Type B pancreatic cell (in vitro differentiated cells): ENCODE measurements at places on chromosomes 5 and 9.

- DNase-seq = no peak
Observed at GRCh38 chr9:75910731-75911130, 20.3 kb downstream of the PCSK5 start.

DNA sequence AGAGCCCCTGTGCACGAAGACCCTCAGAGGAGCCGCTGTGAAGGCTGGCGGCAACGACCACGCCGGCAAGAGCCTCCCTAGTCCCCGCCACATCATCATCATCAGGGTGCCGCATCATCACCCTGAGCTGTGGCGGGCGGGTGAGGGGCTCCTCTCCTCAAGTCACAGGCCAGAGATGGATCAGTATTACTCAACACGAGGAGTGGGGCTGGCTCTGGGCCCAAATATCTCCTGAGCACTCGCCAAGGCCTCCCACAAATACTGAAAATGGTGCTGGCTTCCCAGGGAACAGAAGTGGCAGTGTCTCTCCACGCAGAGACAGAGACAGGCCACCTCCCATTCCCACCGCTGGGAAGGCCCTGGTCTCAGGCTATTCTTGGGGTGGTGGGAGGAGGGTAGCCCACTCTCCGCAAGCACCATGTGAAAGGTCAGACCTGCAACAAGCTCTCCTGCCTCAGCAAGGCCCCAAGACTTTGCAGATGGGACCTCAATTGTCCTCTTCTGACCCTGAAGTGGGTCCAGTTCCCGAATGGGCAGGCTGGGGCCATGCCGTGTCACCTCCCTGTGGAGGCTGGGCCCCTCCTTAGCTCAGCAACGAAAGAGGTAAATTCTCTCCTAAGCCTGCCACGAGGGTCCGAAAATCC, 39.3 kb upstream of the ZNF354A start:
- DNase-seq = no peak

DNA sequence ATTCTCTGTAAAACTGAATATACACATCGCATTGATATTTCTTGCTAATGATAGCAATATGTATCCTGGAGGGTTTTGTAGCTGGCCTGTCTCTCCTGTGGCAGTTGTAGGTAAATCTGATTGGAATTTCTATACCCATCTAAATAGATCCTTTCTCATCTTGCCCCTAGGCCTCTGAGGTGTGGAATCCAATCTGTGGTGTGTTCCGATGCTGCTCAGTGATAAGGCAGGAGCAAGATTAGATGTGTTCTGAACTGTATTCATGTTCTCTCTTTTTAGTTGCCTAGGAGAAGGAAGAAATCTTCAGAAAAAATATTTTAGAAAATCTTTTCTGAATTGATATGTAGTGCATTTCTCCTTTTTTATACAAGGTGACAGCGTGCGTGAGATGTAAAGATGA, 507.5 kb downstream of the NR2F1-AS1 start:
- DNase-seq = no peak

- peak; percentile 89 for DNase-seq
Observed at GRCh38 chr5:2751592-2752021, at the start of gene IRX2. Gene IRX2, minus strand, starts transcription at chr5:2751677. Its CDS starts 264 bp downstream, at chr5:2751413.

GRCh38 chr9:124854161-124854560, 901 bp downstream of the WDR38 start:
- no peak for DNase-seq

DNA sequence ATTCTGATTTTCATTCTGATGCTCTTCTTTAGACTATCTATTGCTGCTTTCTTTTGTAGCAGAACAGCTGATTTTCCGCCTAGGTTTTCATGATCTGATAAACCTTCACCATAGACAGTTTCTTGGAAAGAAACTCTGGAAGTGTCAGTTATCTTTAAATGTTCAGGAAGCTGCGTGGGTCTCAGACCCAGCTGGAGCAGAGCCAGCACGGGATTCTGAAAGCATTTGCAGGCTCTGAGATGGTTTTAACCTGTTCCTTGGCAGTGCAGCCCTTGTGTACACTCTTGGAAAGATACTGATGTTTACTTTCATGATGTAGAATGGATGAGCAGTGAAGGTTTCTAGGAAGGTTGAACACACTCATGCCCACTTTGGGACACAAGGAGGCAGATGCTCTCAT, 178.0 kb upstream of the DMRT1 start:
- DNase-seq = no peak

- DNase-seq = no peak
Observed at GRCh38 chr5:136199408-136199807, 6.4 kb upstream of the SMIM32 start.

DNA sequence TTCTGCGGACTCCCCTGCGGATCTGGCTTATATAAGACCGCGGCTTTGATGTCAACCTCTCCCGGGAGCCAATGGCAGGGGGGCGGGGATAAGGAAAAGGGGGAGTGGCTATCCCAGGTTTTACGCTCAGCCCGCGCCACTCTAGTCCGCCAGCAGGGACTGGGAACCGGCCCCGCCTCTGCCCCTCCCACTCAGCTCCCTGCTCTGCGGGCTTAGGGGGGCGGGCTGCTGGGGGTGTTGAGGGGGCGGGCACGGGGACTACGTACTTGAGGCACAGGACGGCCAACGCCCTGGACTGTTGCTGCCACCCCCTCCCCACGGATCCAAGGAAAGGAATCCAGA, at the start of gene HAND1:
TSS of gene HAND1 (minus strand) at position 4 of the 342 bp plus-strand sequence. CDS start 219 bp downstream, outside the sequence.
- DNase-seq = no peak

- DNase-seq = no peak
Observed at GRCh38 chr9:106622164-106622487, 240.8 kb upstream of the ZNF462 start.

- no peak for DNase-seq
Observed at GRCh38 chr9:18020121-18020745, 441.4 kb downstream of the SH3GL2 start.

GRCh38 chr9:129867136-129868022, 32.1 kb downstream of the USP20 start:
- no peak for DNase-seq

DNA sequence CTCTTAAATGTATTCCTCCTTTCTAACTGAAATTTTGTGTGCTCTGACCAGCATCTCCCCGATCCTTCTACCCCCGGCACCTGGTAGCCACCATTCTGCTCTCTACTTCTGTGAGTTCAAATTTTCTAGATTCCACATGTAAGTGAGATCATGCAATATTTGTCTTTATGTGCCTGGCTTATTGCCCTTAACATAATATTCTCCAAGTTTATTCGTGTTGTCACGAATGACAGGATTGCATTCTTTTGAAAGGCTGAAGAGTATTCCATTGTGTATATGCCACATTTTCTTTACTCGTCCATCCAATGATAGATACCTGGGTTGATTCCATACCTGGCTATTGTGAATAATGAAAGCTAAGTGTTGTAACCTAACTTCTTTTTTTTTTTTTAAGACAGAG, 29.0 kb downstream of the FBXL7 start:
- DNase-seq = no peak

GRCh38 chr5:90550963-90551362, 7.6 kb upstream of the ADGRV1 start:
- no peak for DNase-seq

GRCh38 chr9:87494970-87495471, 2.6 kb upstream of the DAPK1 start:
- no peak for DNase-seq

DNA sequence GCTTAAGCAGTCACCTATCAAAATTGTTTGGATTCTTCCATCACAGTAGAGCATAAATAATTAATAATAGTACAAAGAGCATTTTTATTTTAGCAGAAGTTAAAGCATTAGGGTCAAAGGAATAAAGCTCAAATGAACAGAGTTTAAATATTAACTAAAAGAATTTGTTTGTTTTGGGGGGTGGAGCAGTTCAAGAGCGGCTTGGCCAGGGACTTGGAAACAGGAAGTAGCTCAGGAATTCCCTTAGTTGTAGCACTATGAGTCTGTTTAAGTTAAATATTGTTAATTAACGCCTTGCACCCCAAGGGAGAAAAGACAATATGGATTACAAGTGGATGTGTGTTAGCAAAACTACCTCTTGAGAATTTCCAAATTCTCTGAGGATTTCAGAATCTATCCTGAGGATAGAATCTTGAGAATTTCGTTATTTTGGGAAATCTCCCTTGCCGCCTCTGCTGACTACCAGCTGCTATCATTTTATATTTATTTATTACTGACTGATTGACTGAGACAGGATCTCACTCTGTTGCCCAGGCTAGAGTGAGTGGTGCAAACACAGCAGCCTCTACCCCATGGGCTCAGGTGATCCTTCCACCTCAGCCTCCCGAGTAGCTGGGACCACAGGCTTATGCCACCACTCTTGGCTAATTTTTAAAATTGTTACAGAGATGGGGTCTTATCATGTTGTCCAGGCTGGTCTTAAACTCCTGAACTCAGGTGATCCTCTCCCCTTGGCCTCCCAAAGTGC, 96.7 kb upstream of the CHD1 start:
- DNase-seq = no peak

DNA sequence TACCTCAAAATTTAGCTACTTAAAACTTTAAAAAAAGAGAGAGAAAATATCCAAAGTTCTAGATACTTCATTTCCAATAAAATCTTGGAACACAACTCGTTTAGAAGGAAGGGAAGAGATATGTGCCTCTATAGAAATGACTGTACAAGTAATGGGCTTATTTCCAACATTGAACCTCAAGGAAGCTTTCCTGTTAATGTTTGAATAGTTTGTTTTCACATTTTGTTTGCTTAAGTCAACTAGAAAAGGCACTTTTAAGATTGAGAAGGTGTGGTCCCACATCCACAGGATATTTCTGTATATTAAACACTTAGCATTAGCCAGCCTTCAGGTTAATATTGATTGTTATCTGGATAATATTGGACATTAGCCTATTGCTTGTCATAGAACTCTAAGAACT, 384.7 kb downstream of the PTPRD start:
- DNase-seq = no peak

GRCh38 chr9:130379649-130379970, 65.2 kb upstream of the ASS1 start:
- DNase-seq = no peak

- DNase-seq = no peak
Observed at GRCh38 chr9:133935328-133936005, 56.7 kb downstream of the VAV2 start.

GRCh38 chr5:150655221-150655620, 5.8 kb upstream of the MYOZ3 start:
- no peak for DNase-seq

DNA sequence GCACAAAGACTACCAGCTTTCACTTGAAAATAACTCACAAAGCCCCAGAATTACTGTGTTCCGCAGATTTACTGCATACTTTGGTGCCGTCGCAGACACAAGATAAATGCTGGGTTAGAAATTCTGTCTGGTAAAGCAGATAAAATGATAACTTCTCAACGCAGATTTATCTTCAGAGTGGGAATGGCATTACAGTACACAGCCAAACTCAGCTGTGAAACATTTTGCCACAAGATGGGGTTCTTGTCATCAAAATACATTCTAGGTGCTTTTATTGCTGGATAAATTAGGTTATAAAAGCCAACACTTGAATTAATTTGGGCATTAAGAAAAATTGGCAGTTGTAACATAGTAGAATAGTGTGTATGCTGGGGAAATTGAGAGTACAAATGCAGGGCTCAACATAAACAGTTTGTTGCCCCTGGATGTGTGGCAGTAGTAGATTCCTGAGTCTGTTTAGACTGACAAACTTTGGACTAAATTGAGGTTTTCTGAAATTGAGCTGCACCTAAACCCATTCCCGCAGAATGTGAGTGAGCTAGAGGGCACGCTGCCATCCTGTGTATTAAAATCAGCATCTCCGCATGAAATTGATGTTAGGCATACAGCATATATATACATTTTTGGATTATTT, 61.1 kb downstream of the LMNB1 start:
- no peak for DNase-seq

GRCh38 chr5:95426227-95426626, 35.1 kb downstream of the FAM81B start:
- DNase-seq = no peak

DNA sequence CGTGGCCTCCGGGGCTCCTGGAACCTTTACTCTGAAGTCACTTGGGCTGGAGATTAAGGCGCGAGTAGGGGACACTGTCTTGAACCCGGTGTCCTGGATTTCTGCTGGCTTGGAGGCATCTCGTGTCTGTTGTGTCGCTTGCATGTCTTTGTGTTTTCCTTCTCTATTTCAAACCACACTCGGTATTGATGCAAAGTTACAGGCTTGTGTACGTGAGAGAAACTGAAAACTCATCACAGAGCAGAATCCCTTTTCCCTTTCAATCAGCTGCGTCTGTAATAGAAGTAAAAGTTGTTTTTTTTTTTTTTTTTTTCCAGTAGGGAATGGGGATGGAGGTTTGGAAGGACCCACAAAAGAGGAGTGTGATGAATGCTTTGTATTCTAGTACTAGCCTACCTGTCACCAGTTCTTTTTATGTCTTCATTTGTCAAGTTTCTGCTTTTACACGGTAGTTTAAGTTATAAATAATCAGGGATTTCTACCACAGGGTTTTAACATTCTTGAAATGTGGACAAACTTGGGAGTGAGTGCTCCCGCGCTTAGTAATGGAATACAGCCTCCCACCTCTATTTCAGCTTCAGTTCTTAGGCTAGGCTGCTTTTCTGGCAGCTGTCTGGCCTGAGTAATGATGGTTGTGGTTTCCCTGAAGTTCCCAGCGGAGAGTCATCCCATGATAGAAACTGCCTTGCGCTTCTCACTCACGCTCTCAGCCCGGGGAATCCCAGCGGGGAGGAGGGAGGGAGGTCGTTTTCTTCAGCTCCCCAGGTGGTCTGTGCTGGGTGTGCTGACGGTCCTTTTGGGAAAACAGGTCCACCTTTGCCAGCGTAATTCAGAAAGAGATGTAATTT, 763 bp downstream of the TJP2 start:
- DNase-seq = no peak

DNA sequence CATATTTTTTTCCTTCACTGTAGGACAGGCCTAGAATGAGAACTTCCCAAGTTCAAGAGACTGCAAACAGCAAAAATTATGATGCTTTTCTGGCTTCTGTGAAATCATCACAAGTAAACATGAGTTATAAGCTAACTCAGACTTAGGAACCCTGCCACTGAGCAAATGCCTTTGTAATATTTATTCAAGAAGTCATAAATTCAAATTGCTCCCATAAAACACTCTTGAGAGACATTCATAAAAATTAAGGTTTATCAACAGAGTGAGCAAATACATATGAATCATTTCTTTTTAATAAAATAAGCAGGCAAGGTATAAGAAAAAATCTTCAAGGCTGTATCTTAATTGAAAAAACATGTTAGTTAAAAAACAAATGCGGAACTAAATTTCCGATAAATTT, 124.2 kb downstream of the GNA14 start:
- no peak for DNase-seq

DNA sequence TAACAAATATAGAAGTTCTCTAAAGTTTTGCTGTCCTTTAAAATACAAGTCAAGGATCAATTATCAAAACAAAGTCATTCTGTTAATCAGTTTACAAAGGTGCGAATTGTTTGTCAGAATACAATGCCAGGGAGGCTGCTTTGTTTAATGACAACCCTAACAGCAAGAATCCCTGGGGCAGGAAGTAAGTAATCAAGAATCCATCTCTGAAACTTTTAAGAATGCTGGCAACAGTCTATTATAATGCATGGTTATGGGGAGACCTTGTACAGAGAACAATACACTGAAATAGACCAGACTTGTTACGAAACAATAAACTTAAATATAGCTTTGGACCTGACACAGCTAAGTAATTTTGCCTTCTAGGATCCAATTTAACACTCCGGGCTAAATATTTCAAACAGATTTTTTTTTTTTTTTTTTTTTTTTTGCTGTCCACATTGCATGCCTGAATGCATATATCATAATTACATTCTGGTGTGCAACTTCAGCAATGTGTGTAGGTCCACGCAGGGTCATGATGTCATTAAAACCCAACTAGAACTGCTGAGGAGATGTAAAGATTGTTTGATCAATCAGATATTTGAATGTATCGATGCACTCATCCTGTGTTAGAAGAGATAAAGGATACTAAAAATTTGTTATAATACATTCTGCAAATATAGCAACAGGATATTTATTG, 421.3 kb downstream of the CETN3 start:
- DNase-seq = no peak

- no peak for DNase-seq
Observed at GRCh38 chr5:7412409-7412808, 16.5 kb downstream of the ADCY2 start.
